ENCODE measurements at places on chromosomes 7 and 10.
A peak's percentile ranks its signal among the peaks of the same experiment; 100 is the strongest.

DNA sequence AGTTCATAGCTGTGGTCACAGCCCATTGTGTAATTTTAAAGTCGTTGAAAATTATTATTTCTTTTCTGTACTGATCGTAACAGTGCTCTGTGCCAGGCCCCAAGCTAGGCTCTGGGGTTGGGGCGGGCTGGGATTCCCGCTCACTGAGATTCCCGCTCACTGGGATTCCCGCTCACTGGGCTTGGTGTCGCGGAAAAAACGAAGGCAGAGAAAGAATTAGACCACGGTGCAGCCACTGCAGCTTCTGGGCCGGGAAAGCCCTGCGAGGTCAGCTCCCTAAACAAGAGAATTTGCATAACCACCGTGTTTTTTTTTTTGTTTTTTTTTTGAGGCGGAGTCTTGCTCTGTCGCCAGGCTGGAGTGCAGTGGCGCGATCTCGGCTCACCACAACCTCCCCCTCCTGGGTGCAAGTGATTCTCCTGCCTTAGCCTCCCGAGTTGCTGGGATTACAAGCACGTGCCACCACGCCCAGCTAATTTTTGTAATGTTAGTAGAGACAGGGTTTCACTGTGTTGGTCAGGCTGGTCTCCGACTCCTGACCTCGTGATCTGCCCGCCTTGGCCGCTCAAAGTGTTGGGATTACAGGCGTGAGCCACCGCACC is 31.2 kb downstream of the FOXK1 start:
- DNase-seq: no peak

DNA sequence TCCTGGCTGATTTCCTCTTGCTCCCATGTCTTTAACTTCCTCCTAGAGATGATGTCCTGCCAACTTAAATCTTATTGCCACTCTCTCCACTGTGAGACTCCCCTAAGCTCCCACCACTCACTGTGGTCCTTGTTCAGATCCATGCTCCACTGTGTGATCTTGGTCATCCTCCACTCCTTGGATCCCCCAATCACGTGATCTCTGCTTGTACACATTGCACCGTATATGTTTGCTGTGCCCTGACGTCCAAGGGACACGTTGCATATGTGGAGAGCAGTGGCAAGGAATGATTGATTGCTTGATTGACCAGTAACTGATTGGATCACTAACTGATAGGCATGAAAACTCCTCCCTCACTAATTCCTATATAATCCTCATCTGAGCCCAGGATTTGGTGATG is 395.1 kb downstream of the SDK1 start:
- no peak for DNase-seq

DNA sequence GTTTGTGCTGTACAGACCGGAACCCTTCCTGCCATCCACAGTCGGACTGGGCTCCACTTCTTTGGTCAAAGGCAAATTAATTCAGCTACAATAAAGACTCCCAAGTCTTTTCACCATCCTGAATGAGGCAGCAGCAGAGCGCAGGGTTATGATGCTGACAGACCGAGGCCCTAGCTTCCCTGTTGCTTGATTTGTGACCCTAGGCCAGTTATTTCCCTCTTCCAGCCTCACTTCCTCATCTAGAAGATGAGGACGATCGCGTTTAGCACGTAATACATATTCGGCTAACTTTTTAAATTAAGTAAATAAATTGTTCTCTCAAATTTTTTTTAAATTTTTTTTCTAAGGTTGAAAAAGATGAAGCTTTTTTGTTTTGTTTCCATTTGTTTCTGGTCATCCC is 18.1 kb downstream of the ADRB1 start:
- no peak for DNase-seq

GRCh38 chr10:116006508-116006907 is 266.5 kb downstream of the GFRA1 start:
- DNase-seq: no peak

DNA sequence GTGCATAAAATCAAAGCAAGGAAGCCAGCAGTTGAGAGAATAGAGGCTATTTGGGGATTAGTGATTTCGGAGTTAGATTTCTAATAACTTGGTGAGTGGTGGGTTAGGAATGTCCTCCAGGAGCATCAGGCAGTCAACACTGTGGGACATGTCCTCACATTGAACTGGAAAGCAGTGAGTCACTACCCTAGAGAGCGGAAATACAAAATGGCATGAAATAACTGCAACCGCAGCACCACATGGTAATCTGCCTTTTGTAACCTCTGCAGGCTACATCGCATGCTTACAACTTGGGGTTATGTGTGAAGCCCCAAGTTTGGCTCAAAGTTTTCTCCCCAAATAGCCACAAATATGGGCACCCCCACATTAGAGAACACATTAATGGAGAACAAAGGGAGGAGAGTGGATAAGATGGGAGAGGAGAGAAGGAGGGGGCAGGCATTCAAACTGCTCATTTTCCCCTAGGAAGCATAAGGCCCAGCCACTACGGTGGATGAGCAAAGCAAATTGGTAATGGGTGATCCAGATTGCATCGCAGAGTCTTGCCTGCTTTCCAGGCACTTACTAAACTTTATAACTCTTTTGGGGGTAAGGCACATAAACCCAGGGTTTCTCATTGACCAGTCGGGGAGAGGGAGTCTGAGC is 22.0 kb upstream of the SLF2 start:
- no peak for DNase-seq

DNA sequence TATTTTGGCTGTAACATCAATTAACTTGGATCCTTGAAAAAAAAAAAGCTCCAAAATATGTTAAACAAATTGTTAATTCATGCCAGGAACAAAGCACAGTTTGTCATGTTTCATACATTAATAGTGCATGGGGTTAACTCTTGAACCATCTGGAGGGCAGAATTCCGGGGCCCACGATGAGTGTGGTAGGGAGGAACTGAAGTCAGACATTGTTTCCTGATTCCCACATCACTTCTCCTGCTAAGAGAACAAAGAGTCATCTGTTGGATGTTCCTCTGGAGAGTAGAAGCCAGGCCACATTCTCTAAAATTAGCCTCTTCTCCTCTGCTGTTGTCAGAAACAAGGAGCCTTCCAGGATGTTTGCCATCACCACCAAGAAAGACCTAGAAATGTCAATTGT is 54.6 kb downstream of the TMEM178B start:
- no peak for DNase-seq

DNA sequence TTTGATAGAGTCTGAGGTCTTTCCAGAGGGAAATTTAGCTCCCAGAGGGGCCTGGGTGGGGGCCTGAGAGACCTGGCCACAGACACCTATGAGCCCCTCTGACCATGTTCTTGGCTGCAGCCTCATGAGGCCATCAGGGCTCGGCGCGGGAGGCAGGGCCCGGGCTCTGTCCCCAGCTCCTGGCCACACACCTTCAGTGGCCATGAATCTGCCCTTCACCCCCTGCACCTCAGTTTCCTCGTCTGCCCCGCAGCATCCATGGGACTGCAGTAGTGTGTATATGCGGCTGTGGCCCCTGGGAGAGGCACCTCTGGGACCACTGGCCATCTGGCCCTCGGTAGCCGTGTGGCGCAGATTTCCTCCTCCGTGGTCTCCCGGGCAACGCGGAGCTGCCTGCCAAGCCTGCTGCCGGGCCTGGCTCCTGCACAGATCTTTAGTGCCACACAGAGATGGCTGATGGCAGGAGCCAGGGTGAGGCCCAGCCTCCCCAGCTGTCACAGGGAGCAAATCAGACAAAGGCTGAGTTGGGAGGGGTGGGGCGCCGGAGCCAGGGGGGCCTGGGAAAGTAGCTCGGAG is 23.6 kb upstream of the ADCYAP1R1 start:
- peak; percentile 88 for DNase-seq
